ENCODE measurements at places on chromosomes 4 and X. TPM values are rescaled to one million over a fixed set of nuclear protein-coding genes. Genes with fewer than 3 reads are reported as not detected.
A peak's percentile ranks its signal among the peaks of the same experiment; 100 is the strongest.

ADH1C gene
- total RNA-seq, result not detected

ATP7A gene
- 15.6 TPM for total RNA-seq

PARM1 gene
- total RNA-seq, result 11.9 TPM

PDE6B gene
- total RNA-seq, result 16.4 TPM

ZDHHC15 gene
- total RNA-seq, result 2.6 TPM

SGMS2 gene
- 7.3 TPM for total RNA-seq

SLC7A11 gene
- 1.3 TPM for total RNA-seq

CENPE gene
- 4.1 TPM for total RNA-seq

RNF113A gene
- 19.1 TPM for total RNA-seq

- no peak for DNase-seq
- H3K4me3 ChIP-seq, result no peak overlapping the region
- H3K27me3 ChIP-seq, result no peaks in the 10 kb centered on the region
- H3K27ac ChIP-seq, result no peak overlapping the region
- H3K36me3 ChIP-seq, result no peaks in the 10 kb centered on the region
- H3K4me1 ChIP-seq, result no peaks in the 10 kb centered on the region
Observed at GRCh38 chrX:110212299-110212698, 105.6 kb downstream of the AMMECR1 start.

- H3K27ac ChIP-seq, result no peak overlapping the region
- DNase-seq, result no peak
- no peaks in the 10 kb centered on the region for H3K27me3 ChIP-seq
- H3K4me1 ChIP-seq, result no peaks in the 10 kb centered on the region
Observed at GRCh38 chr4:45004847-45005565, 278.6 kb upstream of the GNPDA2 start.

DNA sequence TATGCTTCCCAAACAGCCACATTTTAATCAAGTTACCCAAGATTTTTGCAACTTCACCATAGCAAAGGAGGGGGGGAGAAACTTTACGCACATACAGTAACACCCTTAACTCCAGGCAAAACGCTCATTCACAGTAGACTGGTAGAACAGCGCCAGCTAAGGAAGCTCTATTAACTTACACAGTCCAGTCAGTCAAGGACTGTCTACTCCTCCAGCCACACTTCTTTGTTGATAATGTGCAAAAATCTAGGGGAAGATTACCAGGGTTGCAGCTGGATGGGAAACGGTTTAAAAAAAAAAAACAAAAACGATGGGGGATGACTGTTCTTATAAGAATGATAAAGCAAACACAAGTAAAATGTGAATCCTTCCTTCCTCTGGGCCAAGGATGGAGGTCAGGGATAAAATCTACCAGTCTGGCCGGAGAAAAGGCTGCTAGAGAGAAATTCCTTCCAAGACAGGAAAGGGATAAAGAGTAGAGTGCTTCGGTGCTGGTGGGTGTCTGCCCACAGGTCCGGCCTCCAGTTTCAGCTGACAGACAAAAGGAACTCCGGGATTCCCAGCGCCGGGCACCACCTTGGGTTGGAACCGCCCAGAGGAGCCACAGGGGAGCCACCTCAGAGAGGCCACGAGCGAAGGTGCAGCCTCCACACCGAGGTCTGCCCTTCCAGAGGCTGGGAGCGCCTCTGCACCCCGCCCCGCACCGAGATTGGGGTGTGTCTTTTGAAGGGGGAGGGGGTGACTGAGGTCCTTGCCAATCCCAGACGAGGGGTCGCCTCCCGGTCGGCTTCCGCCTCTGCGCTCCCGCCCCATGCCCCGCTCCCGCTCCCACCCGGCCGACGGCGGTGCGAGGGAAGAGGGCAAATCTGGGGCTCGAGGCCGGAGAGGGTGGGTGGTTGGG lies 811 bp downstream of the ANKRD50 start:
- peak overlapping the region; percentile 93 for H3K27ac ChIP-seq
- no peak for DNase-seq
- H3K4me3 ChIP-seq, result peak overlapping the region; percentile 74
- H3K4me1 ChIP-seq, result peaks cover 27% of the 10 kb centered on the region
- H3K36me3 ChIP-seq, result no peaks in the 10 kb centered on the region

DNA sequence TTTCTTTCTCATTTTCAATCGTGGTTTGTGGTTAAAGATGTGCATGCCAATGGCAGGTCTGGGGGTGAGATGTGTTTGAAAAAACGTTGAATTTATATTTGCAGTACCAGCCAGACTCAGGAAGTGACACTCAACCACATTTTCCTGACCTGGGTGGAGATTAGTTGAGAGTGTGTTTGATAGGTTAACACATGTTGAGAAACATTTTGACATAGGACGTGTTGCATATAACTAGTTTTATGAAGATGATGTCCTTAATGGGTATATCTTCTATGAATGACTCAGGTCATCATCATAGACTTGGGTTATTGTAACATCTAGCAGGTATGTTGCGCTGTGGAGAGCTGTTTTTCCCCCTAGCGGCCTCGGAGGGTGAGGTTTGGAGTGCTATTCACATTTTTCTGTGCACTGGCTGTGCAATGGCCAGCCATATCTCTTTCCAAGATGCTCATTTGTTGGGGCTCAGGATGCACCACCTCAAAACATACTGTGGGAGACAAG lies 21.7 kb upstream of the CD38 start:
- no peaks in the 10 kb centered on the region for H3K27me3 ChIP-seq
- no peak for DNase-seq
- no peaks in the 10 kb centered on the region for H3K36me3 ChIP-seq
- H3K27ac ChIP-seq, result no peak overlapping the region
- H3K4me1 ChIP-seq, result peaks cover 21% of the 10 kb centered on the region

- H3K27ac ChIP-seq, result no peak overlapping the region
- no peak overlapping the region for H3K4me3 ChIP-seq
- no peaks in the 10 kb centered on the region for H3K4me1 ChIP-seq
- DNase-seq, result no peak
Observed at GRCh38 chr4:97987019-97987648, 156.1 kb downstream of the STPG2 start.

- DNase-seq, result no peak
- H3K4me1 ChIP-seq, result no peaks in the 10 kb centered on the region
- no peak overlapping the region for H3K4me3 ChIP-seq
- H3K27ac ChIP-seq, result no peak overlapping the region
- no peaks in the 10 kb centered on the region for H3K27me3 ChIP-seq
- H3K36me3 ChIP-seq, result peaks cover 38% of the 10 kb centered on the region
Observed at GRCh38 chr4:53453385-53453784, 75.9 kb downstream of the FIP1L1 start.

DNA sequence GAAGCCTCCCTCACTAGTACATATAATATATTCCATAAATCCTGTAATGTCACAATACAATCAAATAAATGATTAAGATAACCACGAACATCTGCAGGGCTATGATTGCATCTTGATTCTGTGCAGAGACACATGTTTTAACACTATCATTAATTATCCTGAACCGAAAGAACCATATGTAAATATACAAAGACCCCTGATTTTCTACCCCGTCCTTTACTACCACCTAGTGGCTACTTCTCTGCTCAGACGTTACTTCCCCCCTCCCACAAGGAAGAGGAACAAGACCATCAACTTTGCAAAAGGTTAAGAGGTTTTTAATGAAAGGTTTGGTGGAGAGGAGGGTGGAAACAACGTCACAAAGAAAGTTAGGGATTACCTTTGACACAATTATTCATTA lies 134.0 kb downstream of the COL4A6 start:
- no peak overlapping the region for H3K4me3 ChIP-seq
- H3K4me1 ChIP-seq, result no peaks in the 10 kb centered on the region
- H3K27me3 ChIP-seq, result peaks cover 6% of the 10 kb centered on the region
- no peak for DNase-seq

- no peak for DNase-seq
- no peak overlapping the region for H3K4me3 ChIP-seq
Observed at GRCh38 chr4:90002441-90003062, 107.9 kb downstream of the MMRN1 start.

GRCh38 chrX:42022158-42022557 lies 98.8 kb upstream of the CASK start:
- no peak overlapping the region for H3K4me3 ChIP-seq
- no peaks in the 10 kb centered on the region for H3K36me3 ChIP-seq
- peaks cover 4% of the 10 kb centered on the region for H3K4me1 ChIP-seq
- H3K27me3 ChIP-seq, result no peaks in the 10 kb centered on the region

- H3K27me3 ChIP-seq, result no peaks in the 10 kb centered on the region
- no peak overlapping the region for H3K27ac ChIP-seq
- H3K4me1 ChIP-seq, result no peaks in the 10 kb centered on the region
Observed at GRCh38 chr4:11543706-11544105, 115.0 kb upstream of the HS3ST1 start.

DNA sequence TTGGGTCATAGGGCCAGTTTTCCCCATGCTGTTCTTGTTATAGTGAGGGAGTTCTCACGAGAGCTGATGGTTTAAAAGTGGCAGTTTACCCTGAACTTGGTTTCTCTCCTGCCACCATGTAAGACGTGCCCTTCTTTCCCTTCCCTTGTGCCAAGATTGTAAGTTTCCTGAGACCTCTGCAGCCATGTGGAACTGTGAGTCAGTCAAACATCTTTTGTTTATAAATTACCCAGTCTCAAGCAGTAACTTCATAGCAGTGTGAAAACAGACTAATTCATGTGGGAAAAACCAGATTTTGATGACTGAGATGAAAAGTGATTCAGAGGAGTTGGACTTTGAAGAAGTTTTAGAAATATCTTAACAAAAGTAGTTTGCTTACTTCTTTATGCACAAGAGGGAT lies 101.4 kb downstream of the ARHGAP10 start:
- no peak for DNase-seq
- no peaks in the 10 kb centered on the region for H3K36me3 ChIP-seq
- peak overlapping the region; percentile 71 for H3K27ac ChIP-seq
- H3K4me1 ChIP-seq, result peaks cover 38% of the 10 kb centered on the region
- no peak overlapping the region for H3K4me3 ChIP-seq

DNA sequence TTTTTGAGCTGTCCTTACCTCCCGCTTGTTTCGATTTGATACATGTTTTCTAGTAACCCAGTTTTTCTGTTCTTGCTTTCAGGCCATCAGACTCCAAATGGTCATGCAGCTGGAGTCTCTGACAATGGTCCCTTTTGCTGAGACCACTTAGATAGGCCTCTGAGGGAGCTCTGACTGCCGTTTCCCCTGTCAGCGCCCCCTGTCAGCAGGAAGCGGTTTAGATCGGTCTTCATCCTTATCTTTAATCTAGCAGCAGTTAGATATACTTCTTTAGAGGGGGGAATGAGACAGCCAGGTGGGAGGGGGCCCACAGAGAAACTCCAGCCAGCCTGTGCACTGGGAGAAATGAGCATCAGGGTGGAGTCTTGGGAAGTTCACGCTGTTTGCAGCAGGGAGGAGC lies 457.9 kb downstream of the GPAT3 start:
- no peaks in the 10 kb centered on the region for H3K27me3 ChIP-seq
- no peak overlapping the region for H3K27ac ChIP-seq
- no peak for DNase-seq
- H3K4me3 ChIP-seq, result no peak overlapping the region
- no peaks in the 10 kb centered on the region for H3K4me1 ChIP-seq

DNA sequence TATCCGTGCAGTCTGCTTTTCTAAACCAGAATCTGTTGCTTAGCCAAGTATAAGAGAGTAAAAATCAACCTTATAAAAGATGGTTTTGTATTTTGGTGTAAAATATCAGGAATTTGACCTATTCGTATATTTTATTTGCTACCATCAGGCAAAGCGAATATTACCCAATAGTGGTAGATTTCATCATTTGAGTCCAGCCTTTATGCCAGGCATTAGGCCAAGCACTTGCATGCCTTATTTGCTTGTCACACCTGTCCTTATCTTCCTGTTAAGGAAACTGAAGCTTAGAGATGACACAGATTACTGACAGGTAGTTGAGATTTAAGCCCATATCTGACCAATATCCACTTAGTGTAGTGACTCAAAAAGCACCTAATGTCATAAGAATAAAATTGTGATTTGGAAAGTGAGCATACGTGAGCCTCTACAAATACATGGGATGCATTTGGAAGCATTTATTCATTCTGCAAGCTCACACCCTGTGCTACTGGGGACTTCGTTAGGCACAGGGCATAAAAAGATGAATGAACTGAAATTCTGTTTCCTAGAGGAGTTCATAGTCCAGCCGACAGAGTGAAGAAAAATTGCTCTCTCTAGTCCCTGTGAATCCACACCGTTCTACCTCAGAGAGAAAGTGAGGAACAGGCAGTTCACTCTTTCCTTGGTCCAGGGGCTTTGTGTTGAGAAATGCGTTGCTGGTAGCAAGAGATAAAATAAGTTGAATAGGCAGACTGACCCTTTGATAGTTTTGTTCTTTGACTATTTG lies 2.3 kb upstream of the RNF212 start:
- H3K36me3 ChIP-seq, result no peaks in the 10 kb centered on the region
- H3K4me3 ChIP-seq, result no peak overlapping the region
- peaks cover 11% of the 10 kb centered on the region for H3K27me3 ChIP-seq
- H3K27ac ChIP-seq, result no peak overlapping the region
- no peaks in the 10 kb centered on the region for H3K4me1 ChIP-seq

DNA sequence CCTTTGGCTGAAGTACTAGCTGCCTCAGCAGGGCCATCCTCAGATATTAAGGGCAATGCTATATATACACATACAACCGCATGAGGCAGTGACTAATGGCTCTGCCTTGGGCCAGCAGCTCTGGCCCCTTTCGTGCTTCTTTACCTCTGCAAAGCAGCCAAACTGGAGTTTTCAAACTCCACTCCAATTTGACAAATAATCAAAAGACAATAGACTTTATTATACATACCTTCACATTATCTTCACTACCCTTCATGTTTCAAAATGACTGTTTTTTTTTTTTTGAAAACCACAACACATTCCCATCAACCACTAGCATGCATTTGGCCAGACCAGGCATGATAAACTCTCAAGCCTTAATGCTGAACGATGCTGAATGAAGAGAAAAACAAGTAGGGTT lies 187.7 kb downstream of the ENOX2 start:
- no peak overlapping the region for H3K4me3 ChIP-seq
- DNase-seq, result no peak
- no peaks in the 10 kb centered on the region for H3K36me3 ChIP-seq
- H3K27me3 ChIP-seq, result no peaks in the 10 kb centered on the region
- H3K4me1 ChIP-seq, result no peaks in the 10 kb centered on the region

GRCh38 chr4:26806331-26806730 lies 54.3 kb upstream of the STIM2 start:
- DNase-seq, result no peak
- H3K27ac ChIP-seq, result no peak overlapping the region
- H3K4me3 ChIP-seq, result no peak overlapping the region
- H3K36me3 ChIP-seq, result no peaks in the 10 kb centered on the region

DNA sequence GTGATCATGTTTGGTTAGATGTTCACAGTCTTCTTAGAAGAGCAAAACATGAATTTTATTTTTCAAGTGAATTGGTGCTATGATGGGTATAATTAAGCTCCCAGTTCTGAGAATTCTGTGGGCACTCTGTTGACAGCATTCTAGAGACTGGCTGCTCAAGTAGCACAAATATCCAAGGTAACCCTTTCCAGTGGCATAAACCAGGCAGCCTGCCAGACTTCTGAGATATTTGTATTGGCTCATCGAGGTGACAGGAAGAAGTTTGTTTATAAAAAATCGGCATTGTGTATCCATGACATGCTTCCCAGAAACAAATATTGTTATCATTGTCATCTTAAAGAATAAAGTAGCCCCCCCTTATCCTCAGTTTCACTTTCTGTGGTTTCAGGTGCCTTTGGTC lies 28.3 kb downstream of the LANCL3 start:
- peaks cover 23% of the 10 kb centered on the region for H3K27me3 ChIP-seq
- no peak overlapping the region for H3K27ac ChIP-seq
- no peaks in the 10 kb centered on the region for H3K4me1 ChIP-seq
- DNase-seq, result no peak
- no peaks in the 10 kb centered on the region for H3K36me3 ChIP-seq

- no peaks in the 10 kb centered on the region for H3K4me1 ChIP-seq
- no peak overlapping the region for H3K4me3 ChIP-seq
- no peaks in the 10 kb centered on the region for H3K27me3 ChIP-seq
- no peak overlapping the region for H3K27ac ChIP-seq
- DNase-seq, result no peak
Observed at GRCh38 chr4:144594471-144594986, 51.4 kb upstream of the HHIP start.
